ENCODE measurements at places on chromosomes 5 and 9.
A peak's percentile ranks its signal among the peaks of the same experiment; 100 is the strongest.

DNA sequence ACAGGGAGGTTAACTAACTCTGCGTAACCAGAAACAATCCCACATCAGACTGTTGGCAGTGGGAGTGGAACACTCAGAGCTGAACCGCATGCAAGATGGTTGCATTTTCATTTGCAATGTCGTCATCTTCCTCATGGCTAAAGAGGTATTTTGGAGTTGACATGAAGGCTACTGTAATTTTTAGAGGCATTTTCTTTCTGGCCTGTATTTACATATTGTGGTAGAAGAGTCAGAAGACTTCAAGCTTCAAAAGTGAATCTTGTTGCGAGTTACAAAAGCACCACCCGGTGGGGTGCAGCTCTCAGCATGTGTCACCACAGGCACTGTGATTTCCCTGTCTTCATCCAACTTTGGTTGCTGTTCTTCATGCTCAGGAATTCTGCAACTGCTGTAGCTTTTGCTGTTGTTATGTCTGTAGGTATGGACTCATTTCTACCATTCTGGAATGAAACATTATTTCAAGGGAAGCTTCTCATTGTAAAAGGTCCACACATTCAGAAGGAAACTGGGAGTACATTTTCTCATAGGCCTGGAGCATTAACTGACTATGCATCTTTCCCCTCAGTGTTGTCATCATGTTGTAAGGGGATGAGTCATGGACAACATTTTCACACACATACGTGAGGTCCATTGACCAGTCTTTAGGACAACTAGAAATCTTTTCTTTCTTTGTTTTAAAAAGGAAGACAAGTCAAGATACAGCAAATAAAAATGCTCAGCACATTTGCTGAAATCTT, 35.4 kb upstream of the GDNF start:
- DNase-seq: no peak

- DNase-seq: no peak
Measured at GRCh38 chr5:113380807-113381326, 53.9 kb downstream of the TSSK1B start.

DNA sequence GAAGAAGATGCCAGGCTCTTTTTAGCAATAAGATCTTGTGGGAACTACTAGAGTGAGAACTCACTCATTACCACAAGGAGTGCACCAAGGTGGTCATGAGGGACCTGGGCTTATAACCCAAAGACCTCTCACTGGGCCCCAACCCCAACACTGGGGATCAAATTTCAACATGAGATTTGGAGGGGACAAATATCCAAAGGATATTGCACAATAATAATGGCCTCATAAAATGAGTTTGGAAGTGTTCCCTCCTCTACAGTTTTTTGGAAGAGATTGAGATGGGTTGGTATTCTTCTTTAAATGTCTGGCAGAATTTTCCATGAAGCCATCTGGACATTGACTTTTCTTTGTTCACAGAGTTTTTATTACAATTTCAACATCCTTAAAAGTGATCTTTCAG, 38.0 kb upstream of the FAM120A start:
- no peak for DNase-seq

GRCh38 chr5:77847129-77847460, 71.0 kb upstream of the TBCA start:
- DNase-seq: no peak

GRCh38 chr5:109876941-109877669, 187.4 kb downstream of the MAN2A1 start:
- no peak for DNase-seq

DNA sequence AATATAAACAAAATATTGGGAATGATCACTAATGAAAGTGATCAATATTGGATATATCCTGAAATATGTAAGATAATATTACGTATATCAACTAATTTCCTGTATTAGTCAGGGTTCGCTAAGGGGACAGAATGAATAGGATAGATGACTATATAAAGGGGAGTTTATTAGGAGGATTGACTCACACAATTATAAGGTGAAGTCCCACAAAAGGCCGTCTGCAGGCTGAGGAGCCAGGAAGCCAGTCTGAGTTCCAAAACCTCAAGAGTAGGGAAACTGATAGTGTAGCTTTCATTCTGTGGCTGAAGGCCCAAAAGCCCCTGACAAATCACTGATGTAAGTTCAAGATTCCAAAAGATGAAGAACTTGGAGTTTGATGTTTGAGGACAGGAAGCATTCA, 561.1 kb downstream of the PRDM9 start:
- DNase-seq: no peak

DNA sequence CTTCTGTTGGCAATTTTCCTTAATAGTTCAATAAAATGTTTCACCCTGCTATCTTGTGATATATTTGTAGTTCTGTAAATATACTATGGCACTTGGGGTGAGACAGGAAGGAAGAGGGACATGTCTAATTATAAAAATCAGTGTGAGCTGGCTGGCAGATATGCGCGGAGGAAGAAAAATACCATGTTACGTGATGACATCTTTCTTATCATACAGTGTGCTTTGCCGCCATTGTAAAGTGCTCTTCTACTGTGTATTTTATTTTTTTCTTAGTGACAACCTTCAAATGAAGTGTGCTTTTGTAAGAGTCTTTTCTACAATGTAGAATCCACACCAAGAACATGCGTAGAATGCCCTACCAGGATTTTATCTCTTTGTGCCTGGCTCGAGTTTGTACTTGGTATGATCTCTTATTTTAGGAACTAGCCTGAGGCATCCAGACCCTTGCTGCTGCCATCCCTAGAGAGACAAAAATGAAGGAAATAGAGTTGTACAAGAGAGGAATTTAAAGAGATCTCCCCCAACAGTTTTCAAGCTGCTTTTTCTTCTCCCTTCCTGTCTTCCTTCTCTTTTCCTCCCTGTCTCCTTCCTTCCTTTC, 46.7 kb upstream of the RIOK2 start:
- DNase-seq: no peak

GRCh38 chr5:72834924-72835323, 18.5 kb downstream of the TNPO1 start:
- DNase-seq: no peak

- no peak for DNase-seq
Measured at GRCh38 chr5:66639037-66639436, 42.8 kb downstream of the MAST4 start.

GRCh38 chr9:87694236-87694755, 31.6 kb upstream of the CTSL start:
- DNase-seq: no peak

DNA sequence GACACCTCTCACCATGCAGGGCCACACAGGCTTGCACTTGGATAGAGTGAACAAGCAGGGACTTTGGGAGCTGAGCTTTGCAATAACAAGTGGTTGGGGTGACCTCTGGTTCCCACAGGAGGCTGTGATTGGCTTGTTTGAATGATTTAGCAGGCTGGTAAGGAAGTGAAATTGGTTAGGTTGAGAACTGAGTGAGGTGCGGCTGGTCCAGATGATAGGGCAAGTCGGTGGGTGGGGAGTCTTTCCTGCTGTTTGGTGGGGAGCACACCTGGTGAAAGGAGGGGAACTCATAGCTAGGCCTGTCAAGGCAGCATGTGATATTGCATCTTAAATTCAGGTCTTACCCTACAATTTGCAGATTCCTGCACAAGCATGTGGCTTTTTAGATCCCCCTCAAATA, 794.6 kb upstream of the ZNF608 start:
- no peak for DNase-seq

- no peak for DNase-seq
Measured at GRCh38 chr9:82467436-82467835, 478.9 kb downstream of the SPATA31D1 start.

GRCh38 chr9:34451545-34451944, 6.8 kb downstream of the FAM219A start:
- DNase-seq: no peak

DNA sequence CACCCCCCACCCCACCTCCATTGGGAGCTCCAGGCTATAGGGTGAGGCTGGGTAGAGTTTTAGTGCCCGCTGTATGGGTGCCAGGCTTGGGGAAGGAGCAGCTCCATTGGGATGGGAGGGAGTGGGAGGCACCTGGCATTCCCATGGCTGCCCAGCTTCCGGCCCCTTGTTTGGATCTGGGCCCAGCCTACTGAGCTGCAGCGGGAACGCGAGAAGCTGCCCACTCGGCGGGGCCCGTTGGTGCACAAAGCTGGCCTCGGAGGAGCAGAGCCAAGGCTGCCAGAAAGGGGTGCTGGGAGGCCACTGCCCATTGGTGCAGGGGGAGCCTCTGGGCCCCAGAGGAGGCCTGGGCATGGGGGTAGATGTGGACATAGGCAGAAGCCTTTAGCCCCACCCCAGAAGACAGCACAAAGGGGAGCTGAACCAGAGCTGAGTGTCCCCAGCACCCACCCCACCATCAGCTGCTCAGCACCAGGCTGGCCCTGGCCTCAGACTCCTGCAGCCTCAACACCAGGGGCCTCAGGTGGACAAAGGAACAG, 4.4 kb downstream of the LCN9 start:
- no peak for DNase-seq

DNA sequence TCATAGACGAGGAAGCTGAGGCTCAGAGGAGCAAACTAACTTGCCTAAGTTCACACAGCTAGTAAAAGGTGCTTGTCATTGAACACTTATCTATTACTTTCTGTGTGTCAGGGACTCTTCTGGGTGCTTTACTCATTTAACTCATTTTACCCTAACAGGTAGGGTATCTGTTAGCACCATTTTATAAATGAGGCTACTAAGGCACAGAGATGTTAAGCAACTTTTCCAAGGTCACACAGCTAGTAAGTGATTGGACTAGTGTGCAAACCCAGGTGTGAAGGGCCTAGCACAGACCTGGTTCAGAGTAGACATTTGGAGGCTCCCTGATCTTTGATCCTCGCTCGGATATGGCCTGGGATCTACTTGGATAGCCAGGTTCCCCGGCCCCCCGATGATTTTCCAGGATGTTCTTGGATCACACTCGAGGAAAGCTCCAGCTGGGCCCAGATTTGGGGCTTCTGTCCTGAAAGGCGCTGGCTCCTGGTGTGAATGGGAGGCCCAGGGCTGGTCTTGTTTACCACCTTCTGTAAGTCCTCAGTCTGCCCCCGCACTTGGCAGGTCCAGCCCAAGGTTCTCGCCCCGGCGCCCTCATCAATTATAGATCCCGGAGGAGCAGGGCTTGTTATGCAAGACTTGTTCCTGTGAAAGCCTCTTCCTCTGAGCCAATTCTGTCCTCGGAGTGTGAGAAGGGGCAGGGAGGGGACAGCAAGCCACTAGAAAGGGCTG, 37.5 kb downstream of the GSN start:
- DNase-seq: no peak

- no peak for DNase-seq
Measured at GRCh38 chr9:22970434-22970975, 523.9 kb downstream of the DMRTA1 start.

- DNase-seq: no peak
Measured at GRCh38 chr5:147752666-147753290, 29.8 kb downstream of the JAKMIP2 start.

DNA sequence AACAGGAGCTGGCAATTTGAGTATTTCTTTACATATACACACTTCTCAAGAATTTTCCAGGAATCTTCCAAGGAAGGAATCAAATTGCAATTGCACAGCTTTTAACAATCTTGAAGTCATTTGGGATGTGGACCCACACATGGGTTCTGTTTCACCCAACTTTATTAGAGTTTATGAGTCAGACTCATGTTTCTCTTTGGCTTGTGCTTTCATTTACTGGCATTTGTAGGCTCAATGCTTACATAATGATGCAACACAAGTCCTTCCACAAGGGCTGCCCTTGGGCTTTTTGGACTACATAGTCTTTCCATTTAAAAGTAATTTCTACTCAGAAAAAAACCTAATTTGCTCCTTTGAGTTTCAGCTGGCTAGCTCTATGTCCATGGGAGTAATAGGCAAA, 4.6 kb upstream of the CDC37L1 start:
- no peak for DNase-seq

GRCh38 chr9:78235762-78236550, at the start of gene CEP78:
TSS of gene CEP78 (plus strand) at chr9:78236075. CDS start at chr9:78236351, 276 bp downstream.
- DNase-seq: peak; percentile 81

GRCh38 chr9:122180633-122181032, 20.9 kb downstream of the MORN5 start:
- no peak for DNase-seq

GRCh38 chr5:157596487-157596886, 20.9 kb upstream of the ADAM19 start:
- DNase-seq: no peak

GRCh38 chr5:60806591-60807243, 37.4 kb downstream of the ELOVL7 start:
- DNase-seq: no peak

DNA sequence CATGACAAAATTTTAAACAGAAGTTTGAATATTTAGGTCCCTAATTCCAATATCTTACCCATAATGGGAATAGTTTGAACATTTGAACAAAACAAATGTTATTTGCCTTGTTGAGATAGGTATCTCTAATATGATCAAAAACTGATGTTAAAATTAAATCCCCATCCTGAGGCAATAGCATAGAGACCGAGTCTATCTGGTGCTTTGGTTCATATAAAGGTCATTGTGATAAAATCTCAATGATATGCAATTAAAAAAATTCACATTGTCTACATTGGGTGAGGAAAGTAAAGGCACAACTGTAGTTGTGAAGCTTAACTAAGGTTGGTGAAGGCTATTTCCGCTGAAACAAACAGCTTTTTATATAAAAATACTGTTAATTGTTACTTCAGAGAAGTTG, 318.3 kb downstream of the CAAP1 start:
- no peak for DNase-seq

DNA sequence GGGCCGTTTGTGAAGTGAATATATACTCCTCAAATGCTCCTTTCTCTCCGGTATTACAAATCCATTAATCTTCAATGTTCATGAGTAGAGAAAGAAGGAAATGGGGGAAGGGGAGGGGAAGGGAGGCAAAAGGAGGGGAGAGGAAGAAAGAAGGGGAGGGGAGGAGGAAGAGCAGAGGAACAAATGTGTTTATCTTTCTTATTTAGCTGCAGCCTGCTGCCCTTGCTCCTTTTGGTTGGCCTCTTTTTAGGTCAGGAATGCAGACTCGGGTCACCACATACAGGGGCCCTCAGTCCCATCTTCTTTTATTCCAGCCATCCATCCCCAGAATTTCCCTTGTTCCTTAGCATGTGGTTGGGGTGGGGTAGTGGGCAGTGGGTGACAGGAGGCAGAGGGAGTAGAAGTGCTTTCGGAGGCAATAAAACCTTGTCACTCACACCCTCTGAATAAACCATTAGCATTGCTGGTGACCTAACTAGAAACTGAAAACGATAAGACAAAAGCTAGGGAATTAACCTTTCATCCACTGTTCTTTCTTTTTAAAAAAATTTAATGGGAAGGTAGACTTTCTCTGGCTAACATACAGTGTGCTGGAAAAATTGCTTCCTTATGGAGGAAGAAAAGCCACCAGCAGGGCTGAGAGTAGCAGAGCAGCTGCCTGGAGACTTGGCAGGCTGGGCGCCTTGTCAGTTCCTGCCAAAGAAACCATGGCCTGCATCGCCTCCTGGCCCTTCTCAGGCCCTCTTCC, 16.8 kb upstream of the PRLR start:
- DNase-seq: no peak

Measured in activated CD4-positive, alpha-beta T cell treated with anti-CD3 and anti-CD28 coated beads, Interleukin-2, amount 50 U/mL, for 4 hours (primary cell).